ENCODE measurements at places on chromosomes 3 and 15. TPM values are rescaled to one million over a fixed set of nuclear protein-coding genes. Genes with fewer than 3 reads are reported as not detected.

DNA sequence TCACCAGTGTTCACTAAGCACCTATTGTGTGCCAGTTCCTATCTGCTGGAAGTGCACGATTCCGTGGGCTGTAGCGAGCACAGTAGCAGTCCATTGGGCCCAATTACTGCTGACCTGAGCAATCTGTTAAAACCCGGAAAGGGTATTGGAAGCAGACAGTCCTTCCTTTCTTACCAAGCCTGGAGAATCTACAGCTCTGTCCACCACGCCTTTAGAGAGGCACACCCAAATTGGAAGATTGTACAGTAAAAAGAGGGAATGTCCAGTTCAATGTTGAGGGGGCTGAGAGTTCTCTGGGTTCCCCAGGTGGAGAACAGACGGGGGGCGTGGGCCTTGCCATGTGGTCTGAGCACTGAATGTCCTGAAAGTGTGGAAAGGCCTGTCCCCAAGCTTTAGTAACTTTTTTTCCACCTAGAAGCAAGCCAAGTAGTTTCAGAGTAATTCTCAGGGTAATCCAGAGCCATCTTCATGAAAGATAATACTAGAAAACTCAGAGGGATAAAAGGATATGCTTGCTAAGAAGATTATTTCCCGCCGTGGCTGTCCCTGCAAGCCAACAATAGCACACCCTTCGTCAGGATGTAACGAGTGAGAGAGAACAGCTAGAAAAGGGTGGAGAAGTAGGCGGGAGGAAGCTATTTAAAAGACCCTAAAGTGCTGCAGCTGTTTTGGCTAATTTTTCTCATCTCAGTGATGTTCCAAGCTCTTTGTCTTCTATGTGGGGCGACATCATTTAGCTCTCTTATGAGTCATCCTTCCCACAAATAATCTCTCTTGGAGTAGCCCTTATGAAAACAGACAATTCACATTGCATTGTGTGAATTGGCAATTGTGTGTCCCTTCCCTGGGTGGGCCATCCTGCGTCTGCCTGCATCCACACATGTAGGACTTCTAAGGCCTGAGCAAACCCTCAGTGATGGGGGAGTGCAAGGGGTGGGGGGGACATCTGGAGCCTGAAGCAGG, 181.0 kb downstream of the ATG7 start:
- H3K4me3 ChIP-seq: no peak overlapping the region
- no peaks in the 10 kb centered on the region for H3K27me3 ChIP-seq
- H3K4me1 ChIP-seq: peaks cover 6% of the 10 kb centered on the region

DNA sequence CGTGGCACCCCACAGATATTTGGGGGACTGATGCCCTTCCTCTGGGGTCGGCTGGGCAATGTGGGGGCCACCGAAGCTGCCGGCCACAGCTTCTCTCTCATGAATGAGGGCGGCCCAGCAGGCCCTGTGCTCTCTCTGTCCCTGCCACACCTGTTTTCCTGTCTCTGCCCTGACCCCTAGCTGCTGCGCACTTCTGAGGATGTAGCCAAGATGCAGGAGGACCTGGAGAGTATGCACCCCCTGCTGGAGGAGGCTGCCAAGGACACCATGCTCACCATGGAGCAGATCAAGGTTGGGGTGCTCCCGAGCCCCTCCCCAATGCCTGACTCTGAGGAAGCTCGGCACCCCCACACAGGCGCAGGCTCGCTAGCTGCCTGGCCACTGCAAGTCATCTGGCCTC, 59.7 kb downstream of the SEMA3G start:
- H3K27ac ChIP-seq: no peak overlapping the region
- H3K27me3 ChIP-seq: no peaks in the 10 kb centered on the region
- no peak overlapping the region for H3K4me3 ChIP-seq
- no peak for DNase-seq

- H3K36me3 ChIP-seq: no peaks in the 10 kb centered on the region
- H3K4me1 ChIP-seq: peaks cover 20% of the 10 kb centered on the region
- no peak overlapping the region for H3K4me3 ChIP-seq
- no peak for DNase-seq
- no peaks in the 10 kb centered on the region for H3K27me3 ChIP-seq
These were observed 12.2 kb upstream of the VIPR1 start for GRCh38 chr3:42490243-42490642.

DNA sequence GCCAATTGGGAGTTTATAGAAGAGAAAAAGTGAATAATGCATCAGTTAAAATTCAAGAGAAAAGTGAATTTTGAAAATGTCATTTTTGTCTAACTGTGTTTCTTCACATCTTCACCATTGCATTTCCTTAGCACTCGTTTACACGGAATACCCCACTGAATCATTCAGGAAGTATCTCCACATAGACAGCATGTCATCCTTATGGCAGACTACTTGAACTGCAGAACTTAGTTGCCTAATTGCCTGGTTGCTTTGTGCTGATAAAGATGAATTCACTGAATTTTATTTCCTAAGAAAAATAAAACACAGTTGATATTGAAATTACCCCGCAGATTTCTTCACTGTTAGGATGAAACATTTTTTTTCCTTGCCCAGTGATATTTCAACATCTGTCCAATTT, 627.1 kb downstream of the ROBO1 start:
- no peaks in the 10 kb centered on the region for H3K4me1 ChIP-seq
- no peak overlapping the region for H3K27ac ChIP-seq
- H3K4me3 ChIP-seq: no peak overlapping the region
- no peaks in the 10 kb centered on the region for H3K27me3 ChIP-seq

GRCh38 chr3:50912746-50913145, 238.0 kb downstream of the DOCK3 start:
- DNase-seq: no peak
- H3K36me3 ChIP-seq: no peaks in the 10 kb centered on the region
- no peak overlapping the region for H3K4me3 ChIP-seq
- H3K27me3 ChIP-seq: no peaks in the 10 kb centered on the region
- no peak overlapping the region for H3K27ac ChIP-seq

ITIH1 gene
- not detected for polyA plus RNA-seq

TGM5 gene
- polyA plus RNA-seq: 0.23 TPM

ACKR4 gene
- 0.14 TPM for polyA plus RNA-seq

GALNT15 gene
- not detected for polyA plus RNA-seq
